ENCODE measurements at places on chromosomes 7 and 10.

- DNase-seq: no peak
These were observed 58.2 kb downstream of the STRA8 start for GRCh38 chr7:135291809-135292253.

- no peak for DNase-seq
These were observed 4.1 kb upstream of the PLAU start for GRCh38 chr10:73906524-73907447.

GRCh38 chr7:135508883-135509588 is 866 bp downstream of the CNOT4 start:
- DNase-seq: peak; percentile 1

GRCh38 chr10:79929409-79929904 is 19.4 kb downstream of the SFTPD start:
- peak; percentile 65 for DNase-seq

- DNase-seq: no peak
These were observed 3.5 kb upstream of the NAMPT start for GRCh38 chr7:106288263-106288662.

- no peak for DNase-seq
These were observed 17.2 kb downstream of the CHST15 start for GRCh38 chr10:124076148-124076733.

GRCh38 chr7:5532536-5533335 is 109.1 kb upstream of the TNRC18 start:
- no peak for DNase-seq

- no peak for DNase-seq
These were observed 78.2 kb upstream of the ZNF92 start for GRCh38 chr7:65295409-65295808.

GRCh38 chr7:17661982-17662585 is 278.2 kb downstream of the SNX13 start:
- no peak for DNase-seq

DNA sequence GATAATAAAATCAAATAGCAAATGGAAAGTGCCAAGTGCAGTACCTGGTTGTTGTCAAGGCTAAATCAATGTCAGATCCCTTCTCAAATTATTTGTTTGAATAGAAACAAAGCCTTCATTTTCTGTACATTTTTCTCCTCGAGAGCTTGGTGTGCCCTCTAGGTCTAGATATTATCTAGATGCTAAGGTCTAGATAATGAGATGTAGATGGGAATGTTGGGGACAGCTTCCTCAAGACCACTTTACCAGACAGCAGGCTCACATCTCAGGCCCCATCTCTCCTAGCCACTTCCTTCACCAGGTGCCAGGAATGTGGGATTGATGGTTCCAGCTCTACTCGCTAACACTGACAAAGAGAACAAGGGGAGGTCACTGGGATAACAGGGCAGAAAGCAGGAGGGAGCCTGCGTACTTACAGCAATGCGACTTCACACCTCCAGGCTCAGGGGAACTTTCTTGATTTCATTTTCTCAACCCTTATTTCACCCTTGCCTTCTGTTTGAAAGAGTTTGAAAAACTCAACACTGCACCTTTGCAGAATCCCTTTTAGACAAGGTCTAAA is 451.4 kb upstream of the VSTM2A start:
- no peak for DNase-seq

DNA sequence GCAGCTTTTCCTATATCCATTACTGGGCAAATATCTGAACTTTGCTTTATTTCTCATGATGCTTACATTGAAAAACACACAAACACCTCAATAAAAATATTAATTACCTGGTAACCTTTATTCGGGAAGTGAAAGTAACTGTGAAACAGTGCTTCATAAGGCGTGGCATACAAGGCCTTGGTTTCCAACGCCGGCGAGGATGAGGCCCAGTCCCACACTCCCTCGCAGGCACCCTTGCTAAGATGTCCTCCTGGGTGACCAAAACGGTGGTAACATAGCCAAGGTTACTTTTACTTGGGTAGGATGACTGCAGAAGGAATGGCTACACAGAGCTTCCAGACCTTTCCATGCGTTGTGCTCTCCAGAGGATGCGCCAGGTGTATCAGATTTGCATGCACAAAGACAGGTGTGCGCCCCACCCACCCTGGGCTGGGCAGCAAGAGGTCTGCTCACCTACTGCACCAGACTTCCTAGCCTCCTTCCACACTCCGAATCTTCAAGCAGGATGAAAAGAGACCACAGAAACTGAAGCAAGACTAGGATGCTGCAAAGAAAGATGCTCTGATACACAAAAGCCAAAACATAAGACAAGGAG is 13.3 kb upstream of the DAGLB start:
- no peak for DNase-seq

GRCh38 chr7:159038066-159038465 is 106.6 kb downstream of the VIPR2 start:
- DNase-seq: no peak

GRCh38 chr10:88676283-88677060 is 12.2 kb downstream of the LIPF start:
- DNase-seq: no peak

DNA sequence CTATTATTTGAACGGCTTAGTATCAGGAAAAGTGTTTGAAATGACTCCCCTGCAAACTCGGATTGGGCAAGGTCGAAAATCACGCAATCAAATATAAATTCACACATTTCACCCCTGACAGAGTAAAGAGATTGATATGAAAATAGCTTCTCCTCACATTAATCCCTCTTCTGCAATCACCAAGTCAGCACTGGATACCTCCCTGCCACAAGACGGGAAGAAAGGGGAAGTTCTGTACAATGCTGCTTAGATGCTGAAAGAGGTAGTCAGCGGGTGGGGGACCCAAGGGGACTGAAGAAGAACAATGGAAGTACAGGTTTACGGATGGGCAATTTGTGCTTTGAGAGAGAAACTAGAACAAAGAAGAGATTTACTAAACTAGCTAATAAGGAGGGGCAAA is 72.0 kb upstream of the ANK3 start:
- DNase-seq: no peak

GRCh38 chr7:132590162-132590561 is 13.9 kb upstream of the PLXNA4 start:
- no peak for DNase-seq

DNA sequence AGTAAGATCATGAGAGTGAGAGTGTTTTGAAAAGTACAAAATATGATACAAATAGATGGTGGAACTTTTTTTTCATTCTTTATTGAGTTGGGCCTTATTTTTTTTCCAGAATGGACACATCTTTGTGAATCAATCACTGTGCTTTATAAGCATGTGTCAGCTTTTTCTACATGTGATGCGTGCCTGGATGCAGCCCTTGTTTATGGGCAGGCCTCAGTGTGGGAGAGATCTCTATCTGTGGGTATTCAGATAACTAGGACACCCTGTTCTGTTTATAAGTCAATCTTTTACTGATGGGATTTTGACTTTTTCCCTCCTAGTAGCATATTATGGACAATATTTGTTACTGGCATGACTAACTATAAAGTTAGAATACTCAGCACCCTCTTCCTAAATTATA is 42.9 kb upstream of the IKZF1 start:
- no peak for DNase-seq

- DNase-seq: no peak
These were observed 6.3 kb upstream of the SFMBT2 start for GRCh38 chr10:7417103-7417623.

GRCh38 chr10:21171197-21171935 is 274.3 kb upstream of the NEBL start:
- DNase-seq: no peak

GRCh38 chr10:2897619-2898508 is 169.5 kb upstream of the PFKP start:
- DNase-seq: no peak

DNA sequence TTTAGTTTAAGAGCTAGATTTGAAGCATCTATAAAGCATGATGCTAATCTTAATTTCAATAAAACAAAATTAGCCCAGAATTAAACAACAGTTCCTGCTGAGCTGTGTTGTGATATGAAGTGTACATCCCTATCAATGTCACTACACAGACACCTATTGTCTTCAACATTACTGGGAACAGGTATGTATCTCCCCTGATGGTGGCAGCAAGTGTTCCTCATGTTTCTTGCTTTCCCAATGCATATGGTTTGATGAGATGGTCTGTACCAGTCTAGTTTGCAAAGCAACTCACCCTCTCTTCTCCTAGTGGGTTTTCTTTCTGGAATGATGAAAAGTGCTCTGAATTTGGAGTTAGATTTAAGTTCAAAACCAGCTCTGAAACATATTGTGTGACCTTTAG is 38.1 kb downstream of the TSPAN12 start:
- DNase-seq: no peak

DNA sequence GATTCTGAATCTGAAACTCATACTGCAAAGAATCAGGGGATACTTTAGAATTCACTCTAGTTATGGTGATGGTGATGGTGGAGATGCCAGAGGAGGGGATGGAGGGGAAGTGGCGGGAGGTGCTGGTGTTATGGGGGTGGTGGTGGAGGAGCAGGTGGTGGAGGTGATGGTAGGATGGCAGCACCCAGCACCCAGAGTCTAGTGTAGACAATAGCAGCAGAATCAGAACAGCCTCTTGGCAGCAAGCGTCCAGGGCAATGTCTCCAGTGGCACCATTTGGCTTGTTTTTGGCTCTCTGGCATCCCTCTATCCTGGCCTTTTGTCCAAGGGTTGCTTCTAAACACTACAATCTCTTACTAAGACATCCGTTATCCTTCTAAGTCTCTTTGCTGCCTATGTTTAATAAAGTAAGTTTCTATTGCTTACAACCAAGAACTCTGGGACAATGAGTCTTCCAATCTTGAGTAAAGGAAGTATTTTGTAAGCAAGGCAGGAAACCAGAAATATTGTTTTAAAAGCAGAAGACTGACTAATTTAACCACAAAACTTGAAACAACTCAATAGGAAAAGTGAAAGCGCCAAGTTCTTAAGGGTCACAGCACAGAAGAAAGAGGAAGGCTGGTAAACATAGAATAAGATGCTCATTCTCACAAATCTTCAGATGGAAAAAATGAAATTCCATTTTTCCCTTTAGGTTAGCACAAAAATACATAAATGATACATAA is 42.4 kb upstream of the GDF10 start:
- DNase-seq: no peak

GRCh38 chr10:27158421-27158820 is 3.3 kb downstream of the MASTL start:
- DNase-seq: no peak

DNA sequence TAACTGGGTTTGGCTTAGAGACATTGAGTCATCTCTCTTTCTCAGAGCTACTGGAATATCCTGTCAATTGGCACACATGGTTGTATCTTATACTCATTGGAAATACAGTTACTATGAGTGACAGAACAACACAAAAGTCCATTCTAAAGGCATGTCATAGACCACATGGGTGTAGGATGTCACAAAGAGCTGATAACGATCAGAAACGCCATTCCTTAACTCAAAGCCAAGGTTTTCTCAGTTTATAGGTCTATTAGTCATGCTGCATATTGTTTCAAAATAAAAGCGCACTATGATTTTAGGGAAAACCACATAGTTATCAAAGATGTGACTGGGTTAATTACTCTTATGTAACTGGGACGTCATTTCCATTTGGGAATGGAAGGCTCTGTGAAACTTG is 147.2 kb upstream of the FAM171A1 start:
- no peak for DNase-seq

DNA sequence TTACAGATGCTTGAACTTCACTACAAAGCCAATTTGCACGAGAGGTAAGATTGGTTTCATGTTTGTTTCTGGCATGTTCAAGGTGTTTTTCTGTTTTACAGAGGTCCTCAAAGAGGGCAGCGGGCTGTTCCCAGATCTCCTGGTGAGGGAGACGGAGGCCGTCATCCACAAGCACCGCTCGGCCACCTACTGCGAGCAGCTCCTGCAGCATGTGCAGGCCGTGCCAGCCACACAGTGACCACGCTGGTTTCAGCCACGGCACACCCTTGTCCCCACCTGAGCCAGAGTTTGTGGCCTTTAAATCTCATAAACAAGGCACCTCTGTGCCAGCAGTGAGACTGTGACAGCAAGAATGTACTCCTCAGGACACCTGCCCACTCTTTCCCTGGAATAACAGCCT is 46.9 kb upstream of the SUN1 start:
- no peak for DNase-seq

- no peak for DNase-seq
These were observed 62.4 kb downstream of the FZD1 start for GRCh38 chr7:91326516-91327199.

DNA sequence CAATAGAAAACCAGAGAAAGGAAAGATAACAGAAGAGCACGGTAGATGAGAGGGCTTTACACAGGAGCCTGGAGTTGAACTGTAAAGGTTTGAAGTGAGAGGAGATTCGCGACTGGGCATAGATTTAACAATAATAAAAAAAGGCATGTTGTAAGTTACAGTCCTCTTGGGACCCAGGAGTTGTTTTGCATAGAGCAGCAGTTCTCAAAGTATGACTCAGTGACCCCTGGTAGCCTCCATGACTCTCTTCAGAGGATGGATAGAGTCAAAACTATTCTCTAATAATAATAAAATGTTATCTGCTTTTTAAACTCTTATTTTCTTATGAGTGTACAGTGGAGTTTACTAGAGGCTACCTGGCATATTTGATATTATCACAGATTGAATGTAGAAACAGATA is 262.3 kb downstream of the SORCS3 start:
- DNase-seq: no peak

DNA sequence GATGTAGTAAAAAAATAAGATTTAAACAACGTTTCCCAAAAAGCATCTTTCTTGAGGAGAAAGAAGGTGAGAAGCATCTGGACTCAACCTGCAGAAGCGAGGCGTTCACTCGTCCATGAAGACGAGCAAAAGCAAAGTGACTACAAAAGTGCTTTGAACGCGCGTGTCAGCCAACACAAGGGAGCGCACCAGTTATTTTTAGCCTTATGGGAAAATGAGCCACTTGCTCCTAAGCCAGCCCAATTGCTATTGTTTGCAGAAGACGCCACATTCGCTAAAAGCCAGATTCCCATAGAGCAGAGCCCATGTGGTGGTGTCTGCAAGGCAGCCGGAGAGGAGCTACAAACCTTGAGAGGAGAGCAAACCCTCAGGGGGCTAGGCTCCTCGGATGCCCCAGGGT is 122.5 kb downstream of the FAM53B start:
- no peak for DNase-seq

- no peak for DNase-seq
These were observed 142.6 kb upstream of the RHEB start for GRCh38 chr7:151662251-151662826.

GRCh38 chr7:110407706-110408105 is 683.2 kb upstream of the LRRN3 start:
- no peak for DNase-seq

- no peak for DNase-seq
These were observed 396.5 kb downstream of the TCERG1L start for GRCh38 chr10:130915065-130915464.
